ENCODE measurements at places on chromosomes 12 and 14.

GRCh38 chr14:98926801-98927200 is 345.2 kb downstream of the BCL11B start:
- DNase-seq: no peak

DNA sequence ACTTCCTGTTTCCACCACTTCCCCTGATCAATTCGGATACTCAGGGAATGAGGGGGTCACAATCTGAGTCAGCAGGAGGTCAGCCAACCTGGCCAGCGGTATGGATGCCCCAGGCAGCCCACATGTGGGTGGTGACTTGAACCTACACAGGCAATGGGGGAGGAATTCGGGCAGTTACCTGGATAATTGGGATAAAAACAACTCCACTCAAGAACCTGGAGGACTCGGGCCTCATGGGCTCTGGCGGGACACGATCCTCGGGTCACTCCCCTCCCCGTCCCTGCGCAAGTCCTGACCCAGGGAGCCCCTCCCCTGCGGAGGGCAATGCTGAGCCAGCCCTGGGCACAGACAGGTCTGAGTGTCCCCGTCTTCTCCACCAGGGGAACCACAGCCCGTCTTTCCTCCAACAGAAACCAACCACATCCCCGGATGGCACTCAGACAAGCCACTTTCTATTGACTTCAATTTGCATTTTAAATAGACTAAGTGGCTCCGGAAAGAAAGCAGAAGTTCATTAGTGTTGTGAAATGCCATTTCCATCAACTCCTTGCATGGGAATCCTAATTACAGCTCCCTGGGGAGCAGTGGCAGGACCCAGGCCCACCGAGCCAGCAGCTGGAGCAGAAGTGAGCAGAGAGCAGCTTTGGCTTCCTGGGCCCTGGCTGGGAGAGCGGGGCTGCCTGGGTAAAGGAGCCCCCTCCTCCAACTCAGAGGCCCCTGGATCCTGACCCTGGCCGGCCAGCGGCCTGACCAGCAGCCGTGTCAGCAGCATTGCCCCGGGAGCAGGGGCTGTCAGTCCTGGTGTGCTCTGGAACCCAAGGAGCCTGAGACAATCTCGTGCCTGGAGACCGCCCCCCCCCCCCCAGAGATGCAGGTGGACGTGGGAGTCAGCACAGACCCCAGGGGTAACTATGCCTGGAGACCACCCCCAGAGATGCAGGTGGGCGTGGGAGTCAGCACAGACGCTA is 374.1 kb downstream of the ADGRD1 start:
- DNase-seq: no peak

- no peak for DNase-seq
These were observed 493.3 kb downstream of the APAF1 start for GRCh38 chr12:99138393-99138792.

GRCh38 chr12:121187501-121187900 is 22.4 kb upstream of the P2RX4 start:
- no peak for DNase-seq

GRCh38 chr12:6135071-6135470 is 10.6 kb upstream of the VWF start:
- no peak for DNase-seq

DNA sequence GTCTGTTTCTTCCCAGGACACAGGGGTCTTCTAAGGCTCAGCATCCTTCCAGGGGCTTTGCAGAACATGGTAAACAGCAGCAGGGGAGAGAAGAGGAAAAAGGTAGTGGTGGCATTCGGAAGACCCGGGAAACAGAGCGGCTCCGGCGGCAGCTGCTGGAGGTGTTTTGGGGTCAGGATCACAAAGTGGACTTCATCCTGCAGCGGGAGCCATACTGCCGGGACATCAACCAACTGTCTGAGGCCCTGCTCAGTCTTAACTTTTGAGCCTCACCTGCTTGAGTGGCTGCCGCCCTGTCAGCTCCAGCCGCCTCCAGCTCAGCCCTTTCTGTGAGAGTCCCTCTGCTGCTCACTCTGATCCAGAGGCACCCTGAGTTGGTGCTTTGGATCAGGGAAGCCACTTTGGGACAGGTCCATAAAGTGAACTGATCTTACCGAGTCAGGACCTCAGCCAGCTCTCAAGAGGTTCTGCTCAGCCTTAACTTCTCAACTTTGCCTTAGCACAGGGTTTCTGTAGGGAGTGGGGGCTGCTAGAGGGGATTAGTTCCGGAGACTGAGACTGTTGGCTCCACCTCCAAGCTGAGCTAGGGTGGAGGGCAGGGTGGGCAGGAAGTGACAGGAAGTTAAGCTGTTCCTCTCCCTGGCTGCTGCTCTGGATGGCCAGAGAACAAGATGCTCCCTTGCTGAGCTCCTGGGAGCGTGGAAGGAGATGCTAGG is 5.4 kb downstream of the SDR39U1 start:
- no peak for DNase-seq

DNA sequence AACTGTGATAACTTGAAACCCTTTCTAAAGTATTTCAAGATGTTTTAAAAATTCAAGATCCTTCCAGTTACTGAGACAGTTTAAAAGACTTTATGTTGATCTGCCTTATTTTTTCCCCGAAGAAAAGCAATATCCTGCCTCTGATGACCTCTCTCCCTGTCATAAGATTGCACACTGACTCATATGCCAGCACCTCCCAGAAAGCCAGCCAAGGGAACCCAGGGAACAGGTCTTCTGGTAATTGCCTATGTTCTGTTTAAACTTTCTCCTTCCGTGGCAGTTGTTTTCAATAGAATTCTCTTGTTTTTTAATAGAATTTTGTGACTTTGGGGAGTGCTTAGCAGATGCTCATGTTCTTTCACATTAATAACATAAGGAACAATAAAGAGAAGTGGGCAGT is 300.2 kb upstream of the PRKD1 start:
- no peak for DNase-seq

- no peak for DNase-seq
These were observed 797.4 kb upstream of the FBXO33 start for GRCh38 chr14:40229676-40230075.

- no peak for DNase-seq
These were observed 31.9 kb upstream of the IFNG-AS1 start for GRCh38 chr12:67957383-67957782.

GRCh38 chr12:89038831-89039512 is 313.3 kb downstream of the DUSP6 start:
- DNase-seq: no peak

- DNase-seq: no peak
These were observed 85.8 kb downstream of the LLPH start for GRCh38 chr12:66044731-66045130.

- no peak for DNase-seq
These were observed 332.0 kb downstream of the CACNA1C start for GRCh38 chr12:2384533-2385351.

GRCh38 chr12:53295891-53296219 is 513 bp downstream of the PFDN5 start:
- no peak for DNase-seq

All from stimulated activated CD4-positive, alpha-beta T cell treated with anti-CD3 and anti-CD28 coated beads, Interleukin-15, amount 100 ng/mL, for 1 hour (primary cell).